ENCODE measurements at places on chromosomes 7 and 10.

DNA sequence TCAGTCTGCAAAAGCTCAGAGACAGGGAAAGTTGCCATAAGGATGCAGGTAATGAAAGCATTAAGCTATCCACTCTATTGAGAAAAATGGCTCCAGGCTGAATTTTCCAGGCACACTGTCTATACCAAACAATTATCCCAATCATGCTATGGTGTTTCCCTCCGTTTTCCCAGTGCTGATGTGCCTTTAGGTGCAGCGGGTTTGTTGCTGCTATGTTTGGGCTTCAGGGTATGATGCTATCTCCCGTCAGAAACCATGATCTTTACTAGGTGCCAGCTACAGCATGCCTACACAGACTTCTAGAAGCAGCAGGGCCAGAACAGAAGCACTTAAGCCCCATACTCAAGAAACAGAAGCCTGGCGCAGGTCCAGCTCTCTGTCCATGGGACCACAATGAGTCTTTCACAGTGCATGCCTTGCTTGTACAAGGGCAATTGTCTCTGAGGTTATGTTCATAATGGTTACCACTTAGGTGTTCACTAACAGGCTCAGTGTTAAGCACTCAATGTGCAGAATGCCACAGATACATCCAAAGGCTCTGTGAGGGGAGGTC lies 19.4 kb downstream of the STEAP1B start:
- DNase-seq = no peak

DNA sequence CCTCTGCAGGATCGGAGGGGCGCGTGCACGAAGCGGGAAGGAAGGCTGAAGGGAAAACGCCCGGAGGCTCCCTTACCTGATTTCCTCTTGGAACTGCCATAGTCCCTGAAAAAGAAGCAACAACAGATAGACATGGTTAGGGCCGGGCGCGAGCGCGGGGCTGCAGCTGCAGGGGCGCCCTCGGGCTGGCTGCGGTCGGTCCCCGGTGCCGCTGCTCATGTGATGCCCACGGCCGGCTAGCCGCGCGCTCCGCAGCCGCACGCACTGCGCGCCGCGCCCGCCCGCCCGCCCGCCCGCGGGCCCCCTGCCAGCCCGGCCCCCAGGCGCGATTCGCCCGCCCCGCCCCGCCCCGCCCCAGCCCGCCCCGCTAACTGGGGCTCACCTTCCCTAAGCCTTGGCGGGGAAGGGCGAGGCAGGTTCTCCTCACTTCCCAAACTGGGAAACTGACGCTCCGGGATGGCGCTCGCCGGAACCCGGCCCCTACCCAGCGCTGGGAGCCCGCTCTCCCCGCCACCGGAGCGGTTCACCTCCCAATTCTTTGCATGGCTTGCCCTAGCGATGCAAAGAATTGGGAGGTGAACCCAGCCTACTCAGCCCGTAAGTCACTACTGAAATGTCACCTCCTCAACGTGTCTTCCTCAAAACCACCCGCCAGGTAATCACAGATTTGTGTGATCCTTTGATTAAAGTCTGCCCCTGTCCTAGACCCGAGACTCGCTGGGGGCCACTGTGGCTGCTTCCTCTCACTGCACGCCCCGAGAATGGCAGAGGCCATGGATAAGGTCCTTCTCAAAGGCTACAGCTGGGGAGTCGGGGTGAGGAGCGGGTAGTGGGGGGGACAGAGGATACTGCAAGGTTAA lies 162.2 kb downstream of the SH3PXD2A start:
- DNase-seq = peak; percentile 18

- DNase-seq = no peak
These were observed 32.6 kb downstream of the IMMP2L start for GRCh38 chr7:111529507-111530355.

GRCh38 chr10:114142018-114142417 lies 32.0 kb downstream of the CCDC186 start:
- no peak for DNase-seq

DNA sequence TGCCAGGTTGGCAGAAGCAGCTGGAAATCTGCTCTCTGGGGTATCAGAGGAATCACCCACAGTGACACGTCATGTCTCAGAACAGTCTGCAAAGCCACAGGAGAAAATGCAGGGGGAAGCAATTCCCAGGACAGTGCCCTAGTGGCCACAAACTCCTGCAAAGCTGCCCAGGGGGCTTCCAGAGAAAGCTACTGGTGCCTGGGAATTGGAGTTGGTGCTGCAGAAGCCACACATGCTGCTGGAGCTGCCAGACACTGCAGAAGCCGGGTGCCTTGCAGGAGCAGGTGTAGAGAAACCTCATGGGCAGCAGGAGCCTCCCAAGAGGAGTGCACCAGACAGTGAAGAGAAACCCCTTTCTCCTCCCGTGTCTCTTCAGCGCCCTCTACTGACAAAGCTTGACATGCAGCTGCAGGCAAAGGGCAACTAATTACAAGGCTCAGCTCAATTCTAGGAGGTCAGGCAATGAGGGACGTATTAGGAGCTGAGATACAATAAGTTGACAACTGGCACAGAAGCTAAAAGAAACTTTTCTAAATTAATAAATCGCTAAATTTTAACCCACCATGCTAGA lies 30.2 kb upstream of the NUB1 start:
- DNase-seq = no peak

- DNase-seq = no peak
These were observed 38.1 kb upstream of the ARL4A start for GRCh38 chr7:12649348-12649747.

DNA sequence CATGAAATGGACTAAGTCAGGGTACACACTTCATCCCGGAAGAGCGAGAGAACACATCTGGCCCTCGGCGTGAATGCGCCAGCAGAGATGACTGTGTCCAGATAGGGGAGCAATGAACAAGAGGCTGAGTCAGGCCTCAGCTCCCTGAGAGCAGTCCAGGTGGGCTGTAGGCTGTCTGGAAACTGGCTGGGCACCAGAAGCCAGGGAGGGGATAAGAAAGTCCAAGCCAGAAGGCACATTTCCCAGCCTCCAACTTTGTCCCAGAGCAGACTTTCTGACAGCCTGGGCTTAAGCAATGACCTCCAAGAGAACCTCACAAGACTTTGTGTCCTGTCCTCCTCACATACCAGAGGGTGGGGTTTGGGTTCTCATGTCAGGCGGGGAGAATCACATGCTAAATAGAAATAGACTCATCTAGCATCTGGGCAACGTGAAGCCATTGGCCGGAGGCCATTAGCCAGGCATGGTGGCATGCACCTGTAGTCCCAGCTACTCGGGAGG lies 157.2 kb downstream of the ARHGAP12 start:
- DNase-seq = no peak

GRCh38 chr7:137772748-137773147 lies 74.0 kb downstream of the DGKI start:
- DNase-seq = no peak

GRCh38 chr10:104895541-104895940 lies 254.5 kb downstream of the SORCS3 start:
- DNase-seq = no peak

- no peak for DNase-seq
These were observed 13.0 kb upstream of the ANTXRL start for GRCh38 chr10:46273506-46274477.

DNA sequence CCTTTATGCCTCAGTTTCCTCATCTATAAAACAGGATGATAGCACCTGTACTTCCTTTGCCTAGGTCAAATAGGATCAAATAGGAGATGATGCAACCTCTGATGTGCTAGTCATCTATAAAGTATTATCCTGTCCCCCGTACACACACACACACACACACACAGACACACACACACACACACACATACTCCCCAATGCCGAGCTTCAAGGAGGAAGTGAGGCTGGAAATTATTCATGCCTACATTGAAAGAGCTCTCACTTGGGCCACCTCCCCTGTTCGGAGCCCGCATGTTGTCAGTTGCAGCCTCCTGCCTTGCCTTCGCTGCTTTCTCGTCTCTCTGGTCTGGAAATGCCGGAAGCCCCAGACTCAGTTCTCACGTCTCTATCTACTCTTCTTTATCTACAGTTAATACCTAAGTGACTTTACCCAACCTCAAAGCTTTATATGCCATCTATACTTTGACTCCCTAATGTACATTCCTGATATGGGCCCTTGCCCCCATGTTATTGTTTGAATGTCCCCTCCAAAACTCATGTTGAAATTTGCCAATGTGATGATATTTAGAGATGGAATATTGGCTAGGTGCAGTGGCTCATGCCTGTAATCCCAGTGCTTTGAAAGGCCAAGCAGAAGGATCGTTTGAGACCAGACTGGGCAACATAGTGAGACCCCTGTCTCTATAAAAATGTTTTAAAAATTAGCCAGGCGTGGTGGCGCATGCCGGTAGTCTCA lies 6.9 kb upstream of the UBE2H start:
- DNase-seq = no peak

DNA sequence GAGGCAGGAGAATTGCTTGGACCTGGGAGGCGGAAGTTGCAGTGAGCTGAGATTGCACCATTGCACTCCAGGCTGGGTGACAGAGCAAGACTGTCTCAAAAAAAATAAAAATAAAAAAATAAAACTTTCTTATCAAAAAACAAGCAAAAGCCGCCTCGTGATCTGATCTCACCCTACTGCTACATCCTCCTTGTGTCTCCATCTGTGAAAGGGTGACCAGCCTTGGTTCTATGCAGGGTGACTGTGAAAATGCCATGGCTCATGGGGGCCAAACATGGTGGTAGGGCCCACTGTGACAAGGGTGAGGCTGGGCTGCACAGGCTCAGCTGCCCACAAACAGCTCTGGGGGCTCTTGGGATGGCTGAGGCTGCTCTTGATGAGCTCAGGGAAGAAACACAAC lies 968 bp upstream of the OPN4 start:
- no peak for DNase-seq

DNA sequence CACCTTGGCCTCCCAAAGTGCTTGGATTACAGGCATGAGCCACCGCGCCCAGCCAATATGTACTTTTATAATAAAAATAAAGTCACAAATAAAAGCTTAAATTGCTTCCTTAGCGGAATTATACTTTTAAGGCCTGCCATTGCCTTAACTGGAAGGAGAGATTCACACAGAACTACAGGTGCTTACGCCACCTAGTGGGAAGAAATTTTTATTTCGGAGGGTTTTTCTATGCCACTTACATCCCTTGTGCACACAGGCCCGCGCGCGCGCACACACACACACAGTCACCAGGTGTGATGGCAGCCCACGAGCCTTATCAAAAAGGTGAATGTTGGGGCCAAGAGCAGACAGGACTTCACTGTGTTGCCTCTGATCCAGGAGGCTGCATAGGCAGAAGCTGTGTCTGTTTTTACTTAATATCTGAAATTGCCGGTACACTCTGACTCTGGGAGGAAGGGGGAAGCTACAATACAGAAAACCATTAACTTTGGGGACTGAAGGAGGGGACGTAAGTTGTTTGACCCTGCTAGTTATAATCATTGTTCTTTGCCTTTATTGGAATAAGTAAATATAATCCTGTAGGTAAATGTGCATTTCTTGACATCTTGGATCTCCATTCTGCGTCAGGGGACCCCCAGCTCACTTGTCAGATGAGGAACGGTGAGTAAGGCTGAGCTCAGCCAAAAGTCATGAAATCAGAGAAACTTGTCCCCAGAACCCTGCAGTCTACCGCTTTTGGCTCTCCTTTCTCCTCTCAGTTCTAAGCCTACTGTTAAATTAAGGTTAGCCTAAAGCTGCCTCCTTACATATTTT lies 87.1 kb downstream of the SLC16A9 start:
- DNase-seq = no peak

DNA sequence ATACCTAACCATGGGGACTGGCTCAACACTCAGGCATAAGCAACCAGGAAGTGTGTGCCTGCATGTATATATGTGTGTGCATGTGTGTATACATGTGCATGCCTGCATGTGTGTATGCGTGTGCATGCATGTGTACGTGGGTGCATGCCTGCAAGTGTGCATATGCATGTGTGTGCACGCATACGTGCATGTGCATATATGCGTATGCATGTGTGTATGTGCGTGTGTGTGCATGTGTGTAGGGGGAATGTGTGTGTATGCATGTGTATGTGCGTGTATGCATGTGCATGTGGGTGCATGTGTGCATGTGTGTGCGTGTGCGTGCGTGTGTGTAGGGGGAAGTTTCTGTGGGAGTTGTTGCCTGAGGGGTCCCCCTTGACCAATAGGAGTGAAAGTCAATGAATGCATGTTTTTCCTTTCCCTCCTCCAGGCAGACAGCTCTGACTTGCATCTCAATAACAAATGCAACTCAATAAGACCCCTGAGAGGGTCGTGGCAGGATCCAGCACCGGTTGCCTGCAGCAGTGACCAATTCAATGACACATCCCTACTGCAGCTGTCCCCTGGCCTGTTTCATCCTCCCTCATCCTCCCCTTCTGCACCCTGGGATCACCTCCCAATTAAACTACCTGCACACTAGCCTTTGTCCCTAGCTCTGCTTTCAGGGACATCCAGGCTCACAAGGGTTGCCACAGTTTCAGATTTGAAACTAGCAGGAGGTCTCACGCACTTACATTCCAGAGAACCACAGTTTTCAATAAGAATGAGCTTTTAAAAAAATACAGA lies 27.0 kb upstream of the FZD8 start:
- DNase-seq = no peak

GRCh38 chr7:106169821-106170610 lies 57.9 kb upstream of the SYPL1 start:
- no peak for DNase-seq

DNA sequence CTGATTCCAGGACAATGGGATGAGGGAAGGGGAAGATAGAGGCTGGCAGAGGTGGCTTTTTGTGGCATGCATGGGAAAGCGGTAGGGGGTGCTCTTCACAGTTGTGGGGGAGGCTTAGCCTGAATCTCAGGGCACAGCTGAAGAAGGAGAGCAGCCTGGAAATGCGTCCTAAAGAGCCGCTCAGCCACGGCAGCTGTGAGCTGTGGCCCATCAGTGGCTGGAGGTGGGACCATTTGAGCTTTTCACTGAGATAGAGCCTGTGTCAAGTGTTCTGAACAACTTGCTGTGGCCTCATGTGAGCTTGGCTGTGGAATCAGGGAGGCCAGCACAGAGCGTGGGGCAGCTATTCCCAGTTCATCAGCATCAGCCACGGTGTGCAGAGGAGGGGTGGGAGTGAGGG lies 100.3 kb upstream of the INSYN2A start:
- DNase-seq = no peak

DNA sequence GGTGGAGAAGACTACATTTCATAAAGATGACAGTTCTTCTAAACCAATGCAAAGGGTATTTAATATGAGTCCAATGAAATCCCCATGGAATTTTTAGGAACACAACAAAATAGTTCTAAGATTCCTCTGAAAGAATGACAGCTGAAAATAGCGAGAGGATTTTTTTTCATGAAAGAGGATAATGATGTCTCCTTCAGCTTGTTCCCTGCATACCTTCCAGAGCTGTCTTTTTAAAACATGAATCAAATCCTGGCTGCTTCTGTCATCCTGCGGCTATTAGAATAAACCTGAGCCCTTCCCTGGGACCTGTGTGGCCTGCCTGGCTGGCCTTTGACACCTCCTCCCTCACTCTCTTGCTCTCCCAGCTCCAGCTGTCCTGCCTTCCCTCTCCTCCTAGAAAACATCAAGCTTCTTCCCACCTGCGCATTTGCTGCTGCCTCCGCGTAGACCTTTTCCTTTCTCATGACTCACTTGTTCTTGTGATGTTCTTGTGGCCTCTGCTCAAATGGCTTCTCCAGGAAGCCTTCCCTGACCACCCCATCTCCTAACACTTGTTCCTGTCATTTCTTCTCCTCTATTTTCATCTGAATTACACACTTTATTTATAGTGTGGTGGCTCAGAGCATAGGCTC lies 57.4 kb downstream of the EEPD1 start:
- no peak for DNase-seq

Measured in T-cell (primary cell).